Activated CD8-positive, alpha-beta memory T cell treated with anti-CD3 and anti-CD28 coated beads, Interleukin-2, amount 10 ng/mL, durations not matched to agents 7 days and 5 days (primary cell): ENCODE measurements at places on chromosomes 12 and 14. TPM values are rescaled to one million over a fixed set of nuclear protein-coding genes. Genes with fewer than 3 reads are reported as not detected.

DNA sequence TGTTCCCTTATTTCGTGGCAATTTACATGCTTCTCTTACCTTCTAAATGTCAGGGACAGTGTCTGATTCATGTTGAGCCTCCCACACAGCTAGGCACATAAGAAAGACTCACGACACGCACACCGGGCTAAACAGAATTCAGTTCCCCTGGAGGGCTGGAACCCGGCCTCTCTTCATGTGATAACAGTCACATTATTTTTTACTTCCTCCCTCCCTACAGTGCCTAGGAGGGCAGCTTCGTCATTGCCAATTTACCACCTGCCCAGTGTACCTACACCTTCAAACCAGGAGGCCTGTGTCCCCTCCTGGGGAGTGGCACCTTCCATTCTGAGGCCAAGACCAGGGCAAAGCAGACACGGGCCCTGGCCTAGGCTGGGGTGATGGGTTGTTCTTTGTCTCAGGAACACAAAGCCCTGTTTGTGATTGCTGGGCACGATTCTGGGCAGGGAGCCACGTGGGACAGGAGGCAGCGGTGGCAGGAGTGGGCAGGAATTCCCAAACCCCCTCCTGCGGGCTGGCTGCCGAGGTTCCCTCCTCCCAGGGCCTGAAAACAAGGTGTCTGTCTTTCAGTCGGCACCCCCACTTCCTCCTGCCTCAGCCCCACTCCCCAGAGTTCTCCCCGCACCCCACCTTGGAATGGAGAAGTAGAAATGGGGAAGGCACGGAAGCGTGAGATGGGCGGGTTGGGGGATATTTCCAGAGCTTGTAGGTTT is 6.8 kb upstream of the RASAL1 start:
- DNase-seq: no peak

DNA sequence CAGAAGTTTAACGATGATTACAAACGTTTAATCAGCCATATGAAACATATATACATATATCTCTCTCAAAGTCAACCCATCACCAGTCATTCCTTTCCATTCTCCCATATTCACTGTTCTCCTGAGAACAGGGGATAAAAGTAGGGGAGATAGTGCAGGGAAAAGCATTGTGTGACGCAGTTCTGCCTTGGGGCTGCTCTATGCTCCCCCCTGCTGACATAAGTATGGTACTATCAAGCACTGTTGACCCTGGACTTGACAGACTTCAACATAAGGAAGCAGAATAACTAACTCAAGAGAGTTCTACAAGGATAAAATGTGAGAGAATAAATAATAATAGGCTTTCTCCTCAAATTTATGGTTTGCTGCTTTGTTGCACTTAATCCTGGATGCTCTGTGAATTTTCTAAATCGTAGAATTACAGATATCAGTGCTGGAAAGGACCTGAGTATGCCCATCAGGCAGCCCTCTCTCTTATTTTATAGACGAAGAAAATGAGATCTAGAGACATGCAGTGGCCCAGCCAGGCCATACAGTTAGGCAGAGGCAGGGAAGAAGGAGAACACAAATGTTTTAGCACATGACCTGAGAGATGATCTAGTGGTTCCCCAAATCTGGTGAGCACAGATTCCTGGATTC is 87.2 kb downstream of the SCN8A start:
- DNase-seq: no peak

- no peak for DNase-seq
Measured at GRCh38 chr12:113056381-113056630, 224 bp upstream of the DTX1 start.

GRCh38 chr12:4243091-4243490 is 30.5 kb upstream of the CCND2 start:
- DNase-seq: peak; percentile 43

DNA sequence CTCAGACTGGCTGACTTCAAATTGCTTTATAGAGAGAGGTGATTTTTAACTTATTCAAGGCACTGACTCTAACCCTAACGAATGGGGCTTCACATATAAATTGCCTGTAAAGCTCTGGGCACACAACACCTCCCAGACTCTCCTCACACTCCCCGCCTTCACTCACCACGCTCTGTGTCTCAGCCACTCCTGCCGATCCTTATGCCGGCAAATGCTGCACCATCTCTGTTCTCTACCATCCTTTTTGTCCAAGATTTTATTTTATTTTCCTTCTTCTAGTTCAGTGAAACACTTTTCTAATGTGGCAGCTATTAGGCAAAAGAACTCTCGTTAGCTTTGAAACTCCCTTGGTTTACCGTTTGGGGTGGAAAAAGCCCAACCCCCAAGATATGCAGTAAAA is 446.1 kb upstream of the TMEM132C start:
- DNase-seq: no peak

DNA sequence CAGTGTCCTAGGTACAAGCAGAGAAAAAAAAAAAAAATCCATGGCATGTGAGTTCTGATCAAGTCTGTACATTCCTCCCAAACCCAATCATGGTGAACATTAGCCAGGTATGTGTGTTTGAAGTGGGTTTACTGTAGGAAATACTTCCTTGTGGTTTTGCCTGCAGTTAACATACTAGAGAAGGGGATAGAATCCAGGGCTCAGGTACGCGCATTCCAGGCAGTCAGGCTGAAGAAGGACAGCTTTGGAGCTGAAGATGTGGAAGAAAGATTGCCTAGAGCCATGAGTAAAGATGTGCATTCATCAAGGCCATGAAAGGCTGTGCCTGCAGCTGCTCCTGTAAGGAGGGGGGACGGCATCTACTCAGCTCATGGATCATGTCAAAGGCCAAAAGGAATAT is 88.2 kb upstream of the NTF3 start:
- DNase-seq: no peak

DNA sequence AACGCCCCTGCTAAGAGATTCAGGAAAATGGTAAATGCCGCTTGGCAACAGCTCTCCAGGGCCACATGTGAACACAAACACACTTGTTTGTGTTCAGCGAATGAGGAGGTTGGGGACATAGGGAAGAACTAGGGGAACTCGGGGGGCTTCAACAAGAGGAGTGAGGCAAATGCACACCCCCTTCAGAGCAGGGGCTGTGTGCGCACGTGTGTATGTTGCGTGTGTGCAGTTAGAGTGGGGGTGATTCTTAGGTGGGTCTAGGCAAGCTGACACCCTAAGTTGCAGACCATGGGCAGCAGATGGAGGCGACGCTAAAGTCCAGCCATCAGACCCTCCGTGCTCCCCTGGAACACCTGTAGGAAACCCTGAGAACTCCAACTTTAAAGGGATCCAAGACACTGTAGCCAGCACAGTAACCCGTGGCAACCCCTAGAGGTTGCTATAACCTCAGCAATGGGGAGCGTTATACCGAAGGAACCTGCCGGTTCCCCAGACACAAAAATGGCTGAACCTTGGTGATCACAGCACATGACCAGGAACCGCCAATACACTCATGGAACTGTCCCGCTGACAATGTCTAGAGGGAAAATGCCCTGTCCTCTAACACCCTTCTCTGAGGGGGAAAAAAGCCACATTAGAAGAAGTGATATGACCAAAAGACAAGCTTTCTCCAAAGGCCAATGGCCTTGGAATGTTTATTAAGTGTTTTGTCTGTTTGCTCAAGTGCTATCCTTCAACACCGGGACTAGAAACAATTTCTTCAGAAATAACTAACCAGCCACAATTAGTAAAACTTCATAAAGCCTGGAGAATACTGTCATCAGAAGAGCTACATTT is 86.5 kb upstream of the CEP83 start:
- no peak for DNase-seq

DNA sequence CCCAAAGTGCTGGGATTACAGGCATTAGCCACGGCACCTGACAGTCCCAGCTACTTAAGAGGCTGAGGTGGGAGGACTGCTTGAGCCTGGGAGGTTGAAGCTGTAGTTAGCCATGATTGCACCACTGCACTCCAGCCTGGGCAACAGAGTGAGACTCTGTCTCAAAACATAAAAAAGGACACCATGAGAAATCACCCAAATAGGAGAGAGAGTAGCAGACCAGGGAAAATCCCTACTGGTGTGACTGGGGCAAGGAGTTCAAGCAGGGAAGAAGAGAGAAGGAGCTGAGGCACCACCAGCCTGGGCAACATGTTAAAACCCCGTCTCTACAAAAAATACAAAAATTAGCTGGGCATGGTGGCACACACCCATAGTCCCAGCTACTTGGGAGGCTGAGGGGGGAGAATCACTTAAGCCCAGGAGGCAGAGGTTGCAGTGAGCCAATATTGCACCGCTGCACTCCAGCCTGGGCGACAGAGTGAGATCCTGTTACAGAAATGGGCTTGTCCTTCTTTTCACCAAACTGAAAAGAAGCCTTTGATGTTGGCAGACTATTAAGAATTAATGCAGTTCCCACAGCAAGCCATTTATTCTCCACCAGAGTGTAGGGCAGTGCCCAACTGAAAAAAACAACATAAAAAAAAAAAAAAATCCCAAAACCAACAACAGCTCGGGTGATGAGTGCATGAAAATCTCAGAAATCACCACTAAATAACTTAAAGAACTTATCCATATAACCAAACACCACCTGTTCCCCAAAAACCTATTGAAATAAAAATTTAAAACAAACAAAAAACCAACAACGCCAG is 4.5 kb upstream of the SRSF9 start:
- no peak for DNase-seq

- no peak for DNase-seq
Measured at GRCh38 chr14:96559571-96559970, 57.4 kb downstream of the PAPOLA start.

DNA sequence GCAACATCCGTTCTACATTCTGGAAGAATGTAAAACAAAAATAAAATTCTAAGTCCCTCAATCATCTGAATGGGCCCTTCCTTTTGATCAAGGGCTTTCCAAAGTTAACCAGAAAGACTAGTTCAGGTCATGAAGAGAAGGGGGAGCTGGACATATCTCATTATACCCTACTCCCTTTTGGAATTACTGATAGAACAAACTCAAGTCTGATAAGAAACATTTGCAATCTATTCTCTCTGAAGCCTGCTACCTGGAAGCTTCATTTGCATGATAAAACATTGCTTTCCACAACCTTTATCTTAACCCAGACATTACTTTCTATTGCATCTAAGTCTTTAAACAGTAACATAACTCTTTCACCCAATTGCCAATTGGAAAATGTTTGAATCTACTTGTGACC is 8.3 kb upstream of the ACSM4 start:
- no peak for DNase-seq

DNA sequence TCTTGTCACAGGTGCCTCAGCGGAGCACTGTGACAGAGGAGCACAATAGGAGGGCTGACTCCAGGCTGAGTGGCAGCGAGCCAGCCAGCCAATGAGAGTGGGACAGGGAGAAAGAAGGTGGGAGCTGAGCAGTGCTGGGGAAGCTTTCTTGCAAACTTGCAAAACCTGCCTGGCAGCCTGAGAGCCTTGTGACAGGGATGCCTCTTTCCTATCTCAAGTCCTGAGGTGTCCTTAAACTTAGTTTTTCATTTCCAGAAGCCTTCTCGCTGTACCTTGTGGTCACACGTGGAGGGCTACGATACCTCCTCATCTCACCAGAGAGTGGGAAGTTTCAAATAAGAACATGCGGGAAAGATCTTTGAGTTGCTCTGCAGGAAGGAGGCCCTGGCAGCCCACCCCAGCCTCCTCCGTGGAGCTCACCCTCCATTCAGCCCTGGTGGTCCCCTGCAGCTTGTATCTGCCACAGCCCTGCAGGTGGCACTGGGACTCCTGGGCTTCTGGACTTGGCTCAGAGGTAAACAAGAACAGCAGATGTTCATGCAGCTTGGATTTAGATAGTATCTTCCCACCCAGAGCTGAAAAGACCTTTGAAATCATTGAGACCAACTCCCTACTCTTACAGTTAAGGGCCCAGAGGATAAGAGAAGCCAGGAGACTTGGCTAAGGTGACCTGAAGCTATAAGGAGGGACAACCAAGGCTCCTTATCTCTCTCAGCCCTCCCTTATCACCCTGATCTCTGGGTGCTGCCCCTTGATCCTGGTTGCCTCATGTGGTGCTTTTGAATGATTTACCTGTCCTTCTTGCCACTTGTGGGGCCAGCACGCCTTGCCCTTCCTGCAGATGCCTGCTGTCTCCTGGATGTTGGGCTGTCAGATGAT is 153.5 kb upstream of the MAX start:
- DNase-seq: no peak

DNA sequence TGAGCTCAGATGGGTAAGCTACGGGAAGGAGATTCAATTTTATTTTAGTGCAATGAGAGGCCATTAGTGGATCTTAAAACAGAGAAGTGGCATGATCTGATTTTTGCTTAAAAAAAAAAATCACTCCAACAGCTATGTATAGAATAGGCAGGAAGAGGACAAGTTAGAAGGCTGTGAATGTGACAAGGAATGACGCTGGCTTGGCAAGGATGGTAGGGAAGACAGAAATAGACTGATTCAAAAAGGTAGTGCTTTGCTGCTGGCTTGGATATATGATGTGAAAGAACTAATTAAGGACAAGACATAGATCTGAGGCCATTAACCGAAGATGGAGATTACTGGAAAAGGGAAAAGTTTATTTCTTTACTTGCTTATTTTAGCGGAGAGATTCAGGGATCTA is 105.2 kb upstream of the GPHB5 start:
- no peak for DNase-seq

- DNase-seq: peak; percentile 81
Measured at GRCh38 chr12:49622501-49623141, 740 bp upstream of the PRPF40B start.

MANSC1 gene
- total RNA-seq: not detected

MAX gene
- 130 TPM for total RNA-seq
